ENCODE measurements at places on chromosomes 7 and 10. TPM values are rescaled to one million over a fixed set of nuclear protein-coding genes. Genes with fewer than 3 reads are reported as not detected.

GRCh38 chr10:132439424-132440163 lies 42.6 kb downstream of the PWWP2B start:
- H3K27me3 ChIP-seq = no peaks in the 10 kb centered on the region
- no peak overlapping the region for H3K4me3 ChIP-seq
- DNase-seq = no peak
- peaks cover 11% of the 10 kb centered on the region for H3K4me1 ChIP-seq

- H3K4me3 ChIP-seq = no peak overlapping the region
- H3K27ac ChIP-seq = no peak overlapping the region
- no peaks in the 10 kb centered on the region for H3K27me3 ChIP-seq
Observed at GRCh38 chr10:33600381-33600780, 265.9 kb upstream of the NRP1 start.

FAM237B gene
- total RNA-seq = not detected

GRCh38 chr7:27840313-27840712 lies 100.4 kb downstream of the TAX1BP1 start:
- no peaks in the 10 kb centered on the region for H3K36me3 ChIP-seq
- DNase-seq = no peak
- H3K4me1 ChIP-seq = no peaks in the 10 kb centered on the region
- no peaks in the 10 kb centered on the region for H3K27me3 ChIP-seq
- no peak overlapping the region for H3K4me3 ChIP-seq

DNA sequence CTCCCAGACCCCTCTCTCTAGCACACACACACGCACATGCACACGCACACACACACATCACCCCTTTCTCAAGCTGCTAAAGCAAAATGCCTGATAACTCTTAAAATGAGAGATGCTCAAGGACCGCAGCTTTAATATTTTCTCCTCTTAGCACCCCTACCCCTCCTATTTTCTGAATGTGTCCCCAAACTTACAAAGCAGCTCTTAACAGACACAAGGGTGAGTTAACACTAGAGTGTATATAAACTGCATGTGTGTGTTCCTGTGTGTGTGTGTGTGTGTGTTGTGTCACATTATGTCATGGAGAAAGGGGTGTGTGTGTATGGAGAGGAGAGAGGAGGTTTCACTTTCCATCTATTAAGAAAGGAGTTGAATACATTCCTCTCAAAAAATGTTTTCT lies 1.3 kb downstream of the PTN start:
- no peaks in the 10 kb centered on the region for H3K4me1 ChIP-seq
- DNase-seq = no peak
- H3K36me3 ChIP-seq = no peaks in the 10 kb centered on the region
- no peak overlapping the region for H3K4me3 ChIP-seq
- H3K27ac ChIP-seq = no peak overlapping the region

FBXW4 gene
- 54.4 TPM for total RNA-seq

- H3K27ac ChIP-seq = no peak overlapping the region
- no peak for DNase-seq
- H3K4me1 ChIP-seq = no peaks in the 10 kb centered on the region
- no peaks in the 10 kb centered on the region for H3K27me3 ChIP-seq
- no peaks in the 10 kb centered on the region for H3K36me3 ChIP-seq
Observed at GRCh38 chr10:84545651-84546050, 217.3 kb downstream of the CCSER2 start.

HMX2 gene
- total RNA-seq = not detected

ACBD7 gene
- total RNA-seq = 1.2 TPM

DNA sequence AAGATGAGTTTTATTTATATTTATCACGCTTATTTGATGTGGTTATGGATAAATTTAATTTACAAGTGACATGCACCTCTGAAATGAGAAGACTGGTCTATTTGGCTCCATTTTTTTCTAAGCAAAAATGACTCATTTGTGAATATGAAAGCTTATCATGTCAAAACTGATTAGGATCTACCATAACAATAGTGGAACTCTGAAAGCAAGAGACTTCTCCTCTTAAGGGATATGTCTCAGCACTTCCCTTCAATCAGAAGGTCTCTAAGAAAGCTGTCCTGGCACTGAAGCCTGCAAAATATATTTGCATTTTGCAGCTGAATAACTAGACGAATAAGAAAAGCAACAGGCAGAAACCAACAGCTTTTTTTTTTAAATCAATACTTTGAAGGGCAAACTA lies 12.7 kb downstream of the FAS start:
- H3K4me1 ChIP-seq = peaks cover 38% of the 10 kb centered on the region
- no peaks in the 10 kb centered on the region for H3K27me3 ChIP-seq
- no peak for DNase-seq
- no peak overlapping the region for H3K4me3 ChIP-seq

DNA sequence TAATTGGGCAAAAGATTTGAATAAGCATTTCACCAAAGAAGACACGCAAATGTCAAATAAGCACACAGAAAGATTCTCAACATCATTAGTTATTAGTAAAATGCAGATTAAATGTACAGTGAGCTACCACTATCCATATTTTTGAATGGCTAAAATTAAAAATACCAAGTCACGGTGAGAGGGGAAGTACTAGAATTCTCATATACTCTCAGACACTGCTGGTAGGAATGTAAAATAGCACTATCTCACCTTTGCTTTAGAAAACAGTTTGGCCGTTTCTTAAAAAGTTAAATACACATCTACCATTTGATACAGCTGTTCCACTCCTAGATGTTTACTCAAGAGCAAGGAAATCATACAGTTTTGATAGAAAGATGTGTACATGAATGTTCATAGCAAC lies 115.8 kb upstream of the CELF2 start:
- H3K27ac ChIP-seq = no peak overlapping the region
- DNase-seq = no peak
- no peak overlapping the region for H3K4me3 ChIP-seq

DNA sequence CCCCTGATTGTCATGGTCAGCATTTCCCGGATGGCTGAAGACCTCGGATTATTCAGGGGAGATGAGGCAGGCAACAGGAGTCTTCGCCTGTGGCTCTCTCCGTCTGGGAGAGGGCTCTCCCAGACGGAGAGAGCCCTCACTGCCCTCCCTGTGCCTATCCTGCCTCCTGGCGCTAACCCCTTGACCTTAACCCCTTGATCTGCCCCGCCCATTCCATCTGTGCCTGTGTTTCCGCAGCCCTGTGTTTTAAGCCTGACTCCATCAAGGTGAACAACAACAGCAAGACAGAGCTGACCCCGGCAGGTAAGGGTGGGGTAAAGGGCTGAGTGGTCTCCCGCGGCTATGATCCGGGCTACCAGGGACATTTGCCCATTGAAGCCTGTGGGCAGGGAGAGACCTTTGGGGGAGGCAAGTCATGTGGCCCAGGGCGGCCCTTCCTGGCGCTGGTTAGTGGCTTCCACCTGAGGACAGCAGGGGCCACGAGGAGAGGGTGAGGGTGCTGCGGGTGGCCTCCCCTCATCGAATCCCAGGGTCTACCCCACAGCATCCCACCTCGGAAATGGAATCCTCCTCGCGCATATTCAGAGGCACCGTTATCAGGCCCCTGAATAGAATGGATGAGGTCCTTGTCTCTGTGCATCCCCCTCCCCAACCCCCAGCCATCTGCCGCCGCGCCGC lies 4.2 kb upstream of the MUC12 start:
- peaks cover 19% of the 10 kb centered on the region for H3K4me1 ChIP-seq
- peaks cover 47% of the 10 kb centered on the region for H3K27me3 ChIP-seq
- peak overlapping the region; percentile 55 for H3K4me3 ChIP-seq
- H3K27ac ChIP-seq = no peak overlapping the region
- DNase-seq = no peak
- H3K36me3 ChIP-seq = no peaks in the 10 kb centered on the region

DNA sequence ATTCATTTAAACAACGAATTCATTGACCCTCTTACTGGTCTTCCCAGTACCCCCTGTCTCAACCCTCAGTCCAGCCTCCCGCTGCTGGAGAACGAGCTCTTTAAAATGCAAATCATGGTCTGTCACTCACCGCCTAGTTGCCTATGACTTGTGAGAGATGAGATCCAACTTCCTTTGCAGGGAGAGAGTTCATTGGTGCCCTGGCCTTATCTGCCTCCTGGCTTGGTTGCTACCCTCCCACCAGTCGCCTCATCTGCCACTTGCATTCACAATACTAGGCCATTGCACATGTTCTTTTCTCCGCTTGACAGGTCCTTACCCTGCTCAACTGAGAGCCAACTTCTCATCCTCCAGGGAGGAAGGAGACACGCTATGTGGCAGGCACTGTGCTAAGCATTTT lies 54.0 kb upstream of the MXI1 start:
- no peak overlapping the region for H3K4me3 ChIP-seq
- H3K27ac ChIP-seq = no peak overlapping the region
- H3K36me3 ChIP-seq = no peaks in the 10 kb centered on the region
- H3K4me1 ChIP-seq = peaks cover 22% of the 10 kb centered on the region
- no peak for DNase-seq
- peaks cover 49% of the 10 kb centered on the region for H3K27me3 ChIP-seq

DNA sequence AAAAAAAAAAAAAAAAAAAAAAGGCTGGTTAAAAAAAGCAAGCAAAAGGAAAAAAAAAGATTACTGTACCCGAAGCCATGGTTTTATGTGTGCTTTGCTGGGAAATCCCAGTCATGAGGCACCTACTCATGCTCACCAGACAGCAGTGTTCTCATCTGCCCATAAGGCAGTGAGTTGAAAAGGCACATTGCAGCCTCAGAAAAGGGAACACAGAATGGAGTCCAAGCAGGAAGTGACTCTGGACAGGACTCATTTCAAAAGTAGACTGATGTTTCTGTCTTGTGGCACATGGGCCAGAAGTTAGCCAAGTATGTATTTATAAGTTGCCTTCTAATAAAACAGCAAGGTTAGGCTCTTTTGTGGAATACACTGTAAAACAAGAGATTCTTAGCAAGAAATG lies 40.2 kb downstream of the PDSS1 start:
- no peaks in the 10 kb centered on the region for H3K4me1 ChIP-seq
- H3K27me3 ChIP-seq = no peaks in the 10 kb centered on the region
- H3K27ac ChIP-seq = no peak overlapping the region
- H3K36me3 ChIP-seq = no peaks in the 10 kb centered on the region
- no peak overlapping the region for H3K4me3 ChIP-seq

DNA sequence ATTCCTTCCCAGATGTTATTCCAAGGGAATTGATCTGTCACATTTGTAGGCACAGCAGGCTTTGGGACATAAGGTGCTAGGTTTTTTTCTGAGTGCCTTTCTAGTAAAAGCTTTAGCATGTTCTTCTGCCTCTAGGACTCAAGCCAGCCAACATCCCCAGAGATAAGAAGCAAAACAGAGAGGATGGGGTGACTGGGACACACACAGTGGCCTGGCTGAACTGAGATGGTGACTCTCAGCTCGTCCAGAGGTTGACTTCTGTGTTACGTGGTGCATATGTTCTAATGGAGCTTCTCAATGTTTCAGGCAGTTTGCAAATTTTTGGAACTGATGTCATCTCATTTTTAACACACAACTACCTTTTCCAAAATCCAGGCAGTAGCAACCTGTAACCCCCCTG lies 188.1 kb upstream of the CELF2 start:
- no peaks in the 10 kb centered on the region for H3K27me3 ChIP-seq
- H3K36me3 ChIP-seq = no peaks in the 10 kb centered on the region
- no peak overlapping the region for H3K27ac ChIP-seq
- no peak for DNase-seq
- no peak overlapping the region for H3K4me3 ChIP-seq

DNA sequence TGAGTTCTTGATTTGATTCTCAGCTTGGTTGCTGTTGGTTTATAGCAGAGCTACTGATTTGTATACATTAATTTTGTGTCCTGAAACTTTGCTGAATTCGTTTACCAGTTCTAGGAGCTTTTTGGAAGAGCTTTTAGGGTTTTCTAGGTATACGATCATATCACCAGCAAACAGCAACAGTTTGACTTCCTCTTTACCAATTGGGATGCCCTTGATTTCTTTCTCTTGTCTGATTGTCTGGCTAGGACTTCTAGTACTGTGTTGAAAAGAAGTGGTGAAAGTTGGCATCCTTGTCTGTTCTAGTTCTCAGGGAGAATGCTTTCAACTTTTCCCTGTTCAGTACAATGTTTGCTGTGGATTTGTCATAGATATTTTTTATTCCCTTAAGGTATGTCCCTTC lies 86.2 kb downstream of the PLXDC2 start:
- no peaks in the 10 kb centered on the region for H3K27me3 ChIP-seq
- no peaks in the 10 kb centered on the region for H3K36me3 ChIP-seq
- DNase-seq = no peak
- H3K4me1 ChIP-seq = no peaks in the 10 kb centered on the region
- no peak overlapping the region for H3K4me3 ChIP-seq

DNA sequence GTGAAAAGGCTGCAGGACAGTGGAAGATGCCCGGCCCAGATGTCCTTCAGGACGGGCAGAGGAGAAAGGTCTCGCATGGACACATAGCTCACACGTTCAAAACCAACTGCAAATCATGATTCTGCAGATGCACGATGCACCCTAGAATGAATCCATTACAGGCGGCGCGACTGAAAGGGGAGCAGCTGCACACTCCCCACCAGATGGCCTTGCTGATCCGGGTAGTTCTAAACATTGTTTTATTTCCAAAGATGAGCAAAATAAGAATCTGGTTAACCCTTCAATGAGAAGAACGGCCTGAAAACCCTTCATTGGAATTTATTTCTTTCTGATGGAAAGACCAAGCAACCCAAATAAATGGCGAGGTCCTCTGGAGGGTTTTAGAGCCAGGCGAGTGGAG lies 33.8 kb downstream of the CHST15 start:
- no peak overlapping the region for H3K27ac ChIP-seq
- DNase-seq = no peak
- H3K27me3 ChIP-seq = no peaks in the 10 kb centered on the region
- no peaks in the 10 kb centered on the region for H3K4me1 ChIP-seq
- H3K4me3 ChIP-seq = no peak overlapping the region

ACHE gene
- not detected for total RNA-seq

- DNase-seq = no peak
- no peak overlapping the region for H3K4me3 ChIP-seq
- H3K4me1 ChIP-seq = no peaks in the 10 kb centered on the region
- no peak overlapping the region for H3K27ac ChIP-seq
- no peaks in the 10 kb centered on the region for H3K27me3 ChIP-seq
Observed at GRCh38 chr7:92478711-92479110, 965 bp upstream of the ERVW-1 start.

- no peak overlapping the region for H3K4me3 ChIP-seq
- H3K27me3 ChIP-seq = no peaks in the 10 kb centered on the region
- no peak for DNase-seq
- no peaks in the 10 kb centered on the region for H3K4me1 ChIP-seq
Observed at GRCh38 chr7:4479367-4480039, 202.6 kb upstream of the FOXK1 start.
